ENCODE measurements at places on chromosomes 4 and X. TPM values are rescaled to one million over a fixed set of nuclear protein-coding genes. Genes with fewer than 3 reads are reported as not detected.

CD40LG gene
- total RNA-seq: not detected

UTP3 gene
- 28.0 TPM for total RNA-seq

CLCN5 gene
- total RNA-seq: 52.0 TPM

NXT2 gene
- 10.3 TPM for total RNA-seq

Data from mesothelial cell of epicardium (in vitro differentiated cells).